ENCODE measurements at places on chromosomes 11 and 22.
A peak's percentile ranks its signal among the peaks of the same experiment; 100 is the strongest.

GRCh38 chr22:50628543-50629134 is 687 bp upstream of the ARSA start:
- DNase-seq: no peak

DNA sequence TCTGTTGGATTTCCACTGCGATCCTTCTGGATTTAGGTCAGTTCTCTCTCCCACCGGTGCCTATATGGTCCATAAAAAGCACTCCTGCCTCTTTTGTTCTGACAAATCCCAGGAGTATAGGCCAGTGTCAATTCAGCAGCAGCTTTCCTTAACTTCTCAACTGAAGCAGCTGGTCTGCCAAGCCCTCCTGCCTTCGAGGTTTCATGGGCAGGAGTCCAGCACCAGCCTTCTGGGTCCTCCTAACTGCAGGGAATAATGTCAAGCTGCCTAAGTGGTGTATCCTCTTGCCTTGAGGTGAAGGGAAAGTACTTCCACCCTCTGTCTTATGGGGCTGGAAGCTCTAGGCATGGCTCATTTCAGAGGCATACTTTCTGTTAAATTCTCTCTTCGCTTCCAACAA is 149.4 kb upstream of the NCAM1 start:
- no peak for DNase-seq

DNA sequence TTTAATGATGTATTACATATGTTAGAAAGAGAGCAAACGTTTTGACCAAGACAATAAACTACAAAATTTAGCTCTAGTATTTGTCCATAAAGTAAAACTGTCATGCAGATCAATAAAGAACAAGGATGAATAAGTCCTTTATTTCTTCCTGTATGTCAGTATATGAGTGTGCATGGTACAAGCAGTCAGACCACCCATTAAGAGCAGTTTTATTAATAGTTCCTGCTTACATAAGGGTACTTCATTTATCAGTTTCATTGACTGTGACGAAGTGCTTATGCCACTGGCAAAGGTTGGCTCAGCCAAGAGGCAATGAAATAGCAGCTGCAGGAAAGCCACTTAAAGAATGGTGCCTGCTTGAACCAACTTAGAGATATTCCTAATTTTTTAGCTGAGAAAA is 913.0 kb upstream of the CNTN5 start:
- no peak for DNase-seq

- no peak for DNase-seq
Observed at GRCh38 chr11:27002838-27003237, 8.9 kb downstream of the FIBIN start.

DNA sequence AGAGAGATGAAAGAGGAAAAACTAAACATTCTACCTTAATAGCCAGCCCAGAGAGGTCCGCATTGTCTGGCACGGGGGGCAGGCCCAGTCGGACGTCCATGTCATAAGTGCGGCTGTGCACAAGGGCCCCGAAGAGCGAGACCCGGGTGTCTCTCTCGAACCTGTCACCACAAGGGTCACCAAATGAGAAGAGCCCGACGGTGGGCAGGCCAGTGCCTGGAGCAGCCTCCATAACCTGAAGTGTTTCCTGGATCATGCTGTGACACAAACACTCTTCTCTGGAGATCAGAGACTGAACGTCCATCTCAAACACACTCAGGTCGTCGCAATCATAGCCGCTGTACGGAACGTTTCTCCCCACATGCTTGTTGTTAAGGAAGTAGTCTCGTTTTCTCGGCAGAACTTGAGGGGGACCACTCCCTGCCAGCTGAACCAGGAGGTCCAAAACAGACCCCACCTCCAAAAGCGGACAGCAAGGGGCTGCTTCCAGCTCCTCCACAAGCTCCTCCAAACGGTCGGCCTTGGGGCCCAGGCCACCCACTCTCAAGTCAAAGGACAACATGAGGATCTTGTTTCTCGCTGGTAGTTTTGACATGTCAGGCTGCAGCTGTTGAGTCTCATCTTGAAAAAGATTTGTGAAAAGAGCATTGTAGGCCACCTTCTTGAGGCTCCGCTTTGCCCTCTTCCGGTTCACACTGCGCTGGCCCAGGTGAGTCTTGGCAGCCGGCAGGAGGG is 971 bp downstream of the TUBGCP6 start:
- DNase-seq: no peak

DNA sequence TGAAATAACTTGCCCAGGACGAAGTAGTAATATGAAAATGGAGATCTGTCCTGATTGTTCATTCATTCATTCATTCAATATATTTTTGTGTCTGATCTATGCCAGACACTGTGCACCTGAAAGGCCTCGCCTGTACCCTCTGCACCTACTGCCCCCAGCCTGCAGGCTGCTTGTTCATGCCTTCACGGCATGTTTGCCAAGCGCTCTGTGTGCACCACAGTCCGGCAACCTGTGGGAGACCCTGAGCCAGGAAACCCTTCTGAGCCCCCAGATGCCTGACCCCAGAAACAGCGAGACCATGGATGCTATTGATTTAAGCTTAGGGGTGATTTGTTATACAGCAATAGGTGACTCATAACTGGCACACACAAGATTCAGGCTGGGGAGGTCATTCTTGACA is 47.0 kb downstream of the RTL6 start:
- DNase-seq: no peak

DNA sequence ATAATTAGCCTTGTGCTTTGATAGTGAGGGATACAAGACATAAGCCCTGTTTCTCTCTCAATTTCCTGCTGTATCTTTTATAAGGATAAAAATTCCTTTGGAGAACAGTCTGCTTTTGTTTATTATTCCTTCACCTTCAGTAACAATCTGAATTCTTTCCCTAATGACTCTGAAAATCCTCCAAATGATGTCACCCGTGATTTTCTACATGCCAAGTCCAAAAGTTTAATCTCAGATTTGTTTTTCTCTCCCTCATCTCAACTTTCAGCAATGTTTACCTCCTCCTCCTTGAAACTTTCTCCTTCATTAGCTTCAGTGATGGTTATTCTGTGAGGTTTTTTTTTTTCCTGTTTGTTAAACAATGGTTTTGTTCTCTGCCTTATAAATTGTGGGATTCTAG is 2.2 kb downstream of the OR51E2 start:
- peak; percentile 8 for DNase-seq

DNA sequence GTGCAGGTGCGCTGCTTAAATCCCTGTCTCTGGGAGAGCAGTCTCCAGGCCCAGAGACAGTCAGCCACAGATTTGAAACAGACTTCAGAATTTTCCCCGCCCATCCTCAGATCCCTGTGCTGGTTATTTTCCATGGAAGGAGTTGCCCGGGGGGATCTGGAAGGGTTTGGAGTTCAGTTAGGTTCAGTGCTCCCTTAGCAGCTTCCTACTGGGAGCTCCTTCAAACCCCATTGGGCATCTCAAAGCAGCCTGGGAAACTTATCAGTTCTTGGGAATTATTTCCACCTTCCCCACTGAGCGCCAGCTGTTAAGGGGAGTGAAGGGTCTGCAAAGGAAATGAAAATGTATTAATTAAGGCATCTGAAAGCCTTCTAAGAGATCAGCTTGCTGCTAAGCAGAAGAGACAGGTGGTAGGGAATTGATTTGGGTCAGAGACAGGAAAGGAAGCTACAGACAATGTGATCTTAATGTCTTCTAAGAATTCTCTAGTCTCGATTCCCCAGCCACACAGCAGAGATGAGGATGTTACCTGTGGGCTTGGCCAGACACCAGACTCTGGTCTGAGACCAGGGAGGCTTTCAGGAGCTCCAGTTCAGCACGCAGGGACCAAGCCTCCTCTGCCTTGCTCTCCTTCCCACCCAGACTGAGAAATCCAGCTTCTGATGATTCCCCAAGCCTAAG is 106.2 kb upstream of the TBCEL start:
- DNase-seq: no peak

DNA sequence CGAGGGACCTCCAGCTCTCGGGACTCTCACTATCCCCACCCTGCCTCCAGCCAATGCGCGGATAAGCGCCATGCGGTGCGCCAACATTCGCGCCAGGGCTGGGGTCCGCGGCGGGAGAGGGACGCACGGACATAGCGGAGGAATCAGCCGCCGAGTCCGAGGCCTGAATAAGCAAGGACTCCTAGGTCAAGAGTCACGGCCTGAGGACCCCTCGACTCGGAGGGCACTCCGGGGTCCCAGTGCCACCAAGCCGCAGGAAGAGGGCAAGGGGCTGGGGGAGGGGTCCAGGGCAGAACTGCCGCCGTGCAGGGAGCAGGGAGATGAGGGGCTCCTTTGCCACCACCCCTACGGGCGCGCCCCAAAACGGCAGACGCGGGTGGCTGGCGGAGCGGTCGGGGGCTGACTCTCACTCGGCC is 552 bp downstream of the DSCAML1 start:
- DNase-seq: no peak

DNA sequence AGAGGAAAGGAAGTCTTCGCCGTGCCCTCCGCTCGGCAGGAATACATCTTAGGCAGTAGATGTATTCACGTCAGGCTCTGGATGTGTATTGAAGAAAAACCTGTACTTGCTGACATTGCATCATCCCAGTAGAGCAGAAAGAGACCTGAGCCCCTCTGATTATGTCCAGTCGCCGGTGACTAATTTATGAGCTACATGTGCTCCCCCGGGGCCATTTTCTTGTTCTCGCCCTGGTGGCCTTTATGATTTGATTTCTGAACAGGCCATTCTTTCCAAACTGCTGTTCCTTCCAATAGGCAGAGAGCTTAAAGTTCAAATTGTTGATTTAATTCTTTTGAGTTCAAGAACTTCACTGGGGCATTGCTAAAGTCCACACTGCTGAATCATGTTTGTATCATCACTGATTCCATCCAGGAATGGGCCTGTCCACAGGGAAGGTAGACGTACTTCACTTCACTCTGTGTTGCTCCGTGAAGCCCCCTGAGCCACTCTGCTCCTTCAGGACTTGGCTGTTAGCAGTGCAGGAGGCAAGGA is 137.3 kb upstream of the RASSF10 start:
- DNase-seq: no peak

- DNase-seq: no peak
Observed at GRCh38 chr11:15136166-15136565, 21.4 kb downstream of the INSC start.

DNA sequence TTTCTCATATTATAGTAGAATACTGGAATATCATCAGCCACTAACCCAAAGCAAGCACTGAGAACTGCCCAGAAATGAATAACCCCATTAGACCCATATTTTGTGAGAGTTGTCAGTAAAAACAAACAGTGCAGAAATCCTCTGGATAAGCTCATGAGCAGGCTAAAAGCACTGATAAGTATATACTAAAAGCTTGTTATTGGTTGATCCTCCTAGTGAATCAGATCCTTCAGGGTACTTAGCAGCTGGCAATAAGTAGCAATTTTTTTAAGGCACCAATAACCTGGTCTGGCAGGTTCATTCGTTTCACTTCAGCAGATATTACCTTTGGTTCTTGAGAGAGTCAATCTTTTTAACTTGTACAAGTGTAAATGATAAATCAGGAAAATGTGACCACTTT is 1.2 kb downstream of the NOX4 start:
- DNase-seq: no peak

DNA sequence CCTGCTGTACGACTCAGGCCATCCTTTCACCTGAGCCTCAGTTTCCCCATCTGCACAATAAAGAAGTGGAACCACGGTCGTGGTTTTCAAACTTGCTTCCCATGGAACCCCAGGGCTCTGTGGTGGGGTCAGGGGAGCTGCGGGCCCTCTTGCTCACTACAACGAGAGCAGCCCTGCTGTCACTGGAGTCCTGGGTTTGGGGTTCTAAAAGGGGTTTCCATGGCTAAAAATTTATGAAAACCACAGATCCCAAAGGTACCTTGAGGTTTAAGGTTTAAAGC is 45.4 kb upstream of the CARS1 start:
- DNase-seq: no peak

DNA sequence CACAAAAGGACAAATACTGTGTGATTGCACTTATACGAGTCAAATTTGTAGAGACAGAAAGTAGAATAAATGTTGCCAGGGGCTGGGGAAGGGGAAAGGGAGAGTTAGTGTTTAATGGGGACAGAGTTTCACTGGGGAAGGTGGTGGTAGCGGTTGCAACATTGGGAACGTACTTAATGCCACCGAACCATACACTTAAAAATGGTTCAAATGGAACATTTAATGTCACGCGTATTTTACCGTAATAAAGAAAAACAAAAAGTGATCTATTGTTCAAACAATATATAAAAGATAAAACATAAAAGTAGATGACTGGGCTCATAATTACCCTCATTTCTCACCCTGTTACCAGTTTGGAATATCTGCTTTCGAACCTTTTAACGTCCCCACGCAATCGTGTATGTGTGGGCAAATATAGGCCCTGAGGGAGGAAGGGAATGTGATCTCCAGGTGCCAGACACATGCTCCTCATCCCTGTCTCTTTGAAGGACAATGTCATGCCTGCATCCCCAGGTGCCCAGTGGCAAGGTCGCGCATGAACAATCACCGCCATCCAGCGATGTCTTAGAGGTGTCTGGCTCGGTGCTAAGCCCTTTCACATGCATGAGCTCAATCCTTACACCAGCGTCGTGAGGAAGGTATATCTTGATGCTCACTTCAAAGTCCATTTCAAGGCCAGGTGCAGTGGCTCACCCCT is 35.3 kb downstream of the LIF start:
- no peak for DNase-seq

DNA sequence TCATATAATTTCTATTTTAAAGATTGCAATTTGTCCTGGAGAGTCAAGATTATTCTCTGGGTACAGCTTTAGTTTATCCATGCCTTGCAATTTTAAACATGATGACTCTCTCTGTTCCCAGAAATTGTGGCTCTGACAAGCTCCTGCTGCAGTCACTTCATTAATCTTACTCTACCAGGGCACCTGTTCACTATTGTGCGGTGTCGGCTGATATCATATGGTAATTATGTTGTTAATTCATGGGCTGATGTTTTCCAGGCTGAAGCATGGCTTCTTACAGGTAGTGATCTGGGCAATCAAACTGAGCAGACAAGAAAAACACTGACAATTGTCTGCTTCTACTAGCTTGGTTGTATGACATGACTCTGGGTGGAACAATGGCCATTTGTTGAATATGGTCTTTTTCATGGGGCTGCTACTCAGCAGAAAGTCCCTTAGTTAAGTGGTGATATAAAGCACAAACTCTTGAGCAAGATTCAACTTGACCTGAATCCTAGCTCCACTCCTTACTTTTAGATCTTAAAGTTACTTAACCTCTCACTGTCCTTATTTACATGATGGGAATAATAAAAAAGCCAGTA is 230.7 kb downstream of the FAT3 start:
- no peak for DNase-seq

DNA sequence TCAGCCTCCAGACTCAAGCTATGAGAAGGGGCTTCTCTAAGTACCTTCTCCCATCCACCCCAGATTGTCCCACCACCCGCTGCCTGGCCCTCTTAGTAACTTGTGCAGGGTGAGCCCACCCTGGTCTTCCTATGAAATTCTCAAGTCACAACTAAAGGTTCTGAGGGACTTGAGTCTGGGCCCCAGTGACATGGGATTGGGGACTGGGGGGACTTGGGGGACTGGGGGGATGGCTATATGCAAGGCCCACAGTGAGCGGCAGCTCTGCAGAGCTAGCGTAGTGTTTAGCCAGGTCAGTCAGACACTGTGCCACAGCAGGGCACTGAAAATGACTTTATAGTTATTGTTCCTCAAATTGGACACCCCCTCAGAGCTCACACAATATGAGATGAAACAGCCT is 622.3 kb upstream of the CADM1 start:
- DNase-seq: no peak
